ENCODE measurements at places on chromosomes 3 and 15.

- no peak for DNase-seq
These were observed 199.5 kb upstream of the WNT5A start for GRCh38 chr3:55686426-55687254.

GRCh38 chr15:89429023-89429422, 67.4 kb downstream of the RHCG start:
- no peak for DNase-seq

DNA sequence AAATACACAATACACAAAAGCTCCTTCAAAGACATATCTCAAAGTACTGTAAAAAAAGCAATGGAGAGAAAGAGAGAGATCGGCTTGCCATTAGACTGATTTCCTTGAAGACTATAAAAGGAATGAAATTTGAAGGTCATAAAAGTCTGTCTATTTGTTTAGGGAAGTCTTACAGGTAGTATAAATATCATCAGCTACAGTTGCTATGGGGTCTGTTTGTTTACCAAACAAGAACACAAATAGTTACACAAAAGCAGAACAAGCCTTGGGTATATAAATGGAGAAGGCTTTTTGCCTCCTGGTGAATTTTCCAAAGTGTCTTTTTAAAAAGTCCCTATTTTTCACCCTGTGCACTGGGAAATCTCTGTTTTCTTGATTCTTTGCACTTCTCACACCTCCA, 552.3 kb downstream of the FOXP1 start:
- no peak for DNase-seq

GRCh38 chr3:33218446-33219174, at the start of gene SUSD5:
Gene SUSD5 (minus strand): TSS chr3:33218810. CDS start chr3:33218797, 13 bp downstream.
- no peak for DNase-seq

DNA sequence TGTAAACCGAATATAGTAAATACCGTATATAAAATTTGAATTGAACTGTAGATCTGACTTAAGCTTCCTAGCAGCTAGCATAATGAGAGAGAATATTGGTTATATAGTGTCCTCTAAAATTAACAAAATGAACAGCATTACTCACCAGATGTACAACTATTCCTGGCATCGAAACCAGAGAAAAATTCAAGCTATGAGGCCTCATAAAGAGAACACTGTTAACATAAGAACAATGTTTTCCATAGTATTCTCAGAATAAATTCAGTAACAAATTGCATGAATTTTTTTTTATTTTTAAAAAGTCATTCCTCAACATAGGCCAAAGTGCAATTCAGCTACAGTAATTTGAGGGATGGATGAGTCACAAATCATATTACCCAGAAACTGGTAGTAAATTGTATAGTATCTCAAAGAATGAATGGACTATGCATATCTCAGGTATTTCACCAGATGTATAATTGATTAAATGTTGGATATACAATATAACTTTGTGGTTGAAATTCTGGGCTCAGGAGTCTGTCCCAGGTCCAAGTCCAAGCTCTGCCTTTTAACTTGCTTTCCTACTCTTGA, 5.0 kb downstream of the TMEM207 start:
- DNase-seq = no peak

DNA sequence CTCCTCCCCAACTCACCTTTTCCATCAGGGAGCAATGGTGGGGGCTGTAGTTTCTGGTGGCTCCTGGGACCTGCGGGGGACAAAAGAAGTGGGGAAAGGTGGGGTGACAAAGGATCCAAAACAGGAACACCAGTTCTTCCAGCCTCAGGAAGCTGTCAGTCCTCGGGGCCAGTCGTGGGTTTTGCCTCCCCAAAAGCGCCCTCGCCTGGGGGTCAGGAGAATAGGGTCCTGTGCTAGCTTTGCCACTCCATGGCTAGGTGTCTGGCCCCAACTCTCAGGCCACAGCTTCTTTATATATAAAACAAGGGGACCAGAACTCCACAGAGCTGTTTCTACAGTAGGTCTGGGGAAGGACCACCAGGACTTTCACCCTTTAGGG, 4.0 kb downstream of the CCDC9B start:
- DNase-seq = no peak

DNA sequence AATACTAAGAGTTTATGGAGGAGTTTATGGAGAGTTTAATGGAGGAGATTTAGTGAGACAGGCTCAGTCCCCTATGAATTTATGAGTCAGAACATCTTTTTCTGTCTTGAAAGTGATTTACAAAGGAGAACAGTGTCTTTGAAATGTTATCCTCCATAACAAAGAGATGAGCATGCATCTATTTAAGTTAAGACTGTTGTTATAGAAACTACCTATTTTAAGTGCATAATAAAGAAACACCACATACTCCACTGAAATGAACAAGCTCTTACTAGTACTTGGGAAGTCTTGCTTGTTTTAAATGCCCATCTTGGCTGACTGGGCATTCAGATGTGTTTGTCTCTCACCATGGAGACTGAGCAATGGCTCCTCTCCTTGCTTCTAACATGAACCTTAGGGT, 118.7 kb upstream of the ACP3 start:
- DNase-seq = no peak

- DNase-seq = no peak
These were observed 330.2 kb downstream of the TIGIT start for GRCh38 chr3:114624047-114624445.

- DNase-seq = no peak
These were observed 6.6 kb downstream of the MEIS2 start for GRCh38 chr15:37093480-37094332.

GRCh38 chr3:52703341-52703740, 2.2 kb downstream of the GLT8D1 start:
- DNase-seq = no peak

- DNase-seq = no peak
These were observed 536 bp downstream of the SNAPC5 start for GRCh38 chr15:66496951-66497501.

GRCh38 chr3:173932624-173933023, 535.1 kb downstream of the NLGN1 start:
- DNase-seq = no peak

DNA sequence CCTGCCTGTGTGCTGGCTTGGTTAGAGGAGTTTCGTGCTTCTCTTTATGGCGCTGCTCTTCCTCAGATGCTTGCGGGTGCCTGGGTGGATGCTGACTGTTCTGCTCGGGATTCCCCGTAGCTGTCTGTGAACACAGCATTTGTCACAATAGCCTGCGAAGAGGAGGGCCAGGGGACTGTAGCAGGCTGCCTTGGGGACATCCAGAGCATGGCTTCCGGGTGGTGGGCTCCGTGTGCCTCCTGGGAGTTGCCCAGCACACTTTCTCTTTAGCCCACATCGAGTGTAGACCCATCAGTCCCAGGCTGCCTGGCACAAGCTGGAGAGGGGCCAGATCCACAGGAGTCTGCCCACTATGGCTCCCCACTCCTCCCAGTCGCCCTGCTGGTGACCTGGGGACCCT, 22.4 kb downstream of the LRRK1 start:
- DNase-seq = no peak

GRCh38 chr3:72418244-72418643, 430.0 kb downstream of the SHQ1 start:
- no peak for DNase-seq

GRCh38 chr3:97940034-97940433, 32.2 kb downstream of the RIOX2 start:
- DNase-seq = no peak

DNA sequence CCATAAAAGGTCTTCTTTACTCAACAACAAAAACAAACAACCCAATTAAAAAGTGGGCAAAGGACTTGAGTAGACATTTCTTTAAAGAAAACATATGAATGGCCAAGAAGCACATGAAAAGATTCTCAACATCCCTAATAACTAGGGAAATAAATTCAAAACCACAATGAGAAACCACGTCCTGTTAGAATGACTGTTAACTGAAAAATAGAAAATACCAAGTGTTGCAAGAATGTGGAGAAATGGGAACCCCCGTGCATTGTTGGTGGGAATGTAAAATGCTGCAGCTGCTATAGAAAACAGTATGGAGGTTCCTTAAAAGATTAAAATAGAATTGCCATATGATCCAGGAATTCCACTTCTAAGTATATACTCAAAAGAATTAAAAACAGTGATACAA, 34.8 kb downstream of the NMNAT3 start:
- no peak for DNase-seq

- no peak for DNase-seq
These were observed 42.1 kb downstream of the CORO2B start for GRCh38 chr15:68620721-68621527.

GRCh38 chr3:49529567-49529966, 24.7 kb upstream of the BSN start:
- DNase-seq = no peak

DNA sequence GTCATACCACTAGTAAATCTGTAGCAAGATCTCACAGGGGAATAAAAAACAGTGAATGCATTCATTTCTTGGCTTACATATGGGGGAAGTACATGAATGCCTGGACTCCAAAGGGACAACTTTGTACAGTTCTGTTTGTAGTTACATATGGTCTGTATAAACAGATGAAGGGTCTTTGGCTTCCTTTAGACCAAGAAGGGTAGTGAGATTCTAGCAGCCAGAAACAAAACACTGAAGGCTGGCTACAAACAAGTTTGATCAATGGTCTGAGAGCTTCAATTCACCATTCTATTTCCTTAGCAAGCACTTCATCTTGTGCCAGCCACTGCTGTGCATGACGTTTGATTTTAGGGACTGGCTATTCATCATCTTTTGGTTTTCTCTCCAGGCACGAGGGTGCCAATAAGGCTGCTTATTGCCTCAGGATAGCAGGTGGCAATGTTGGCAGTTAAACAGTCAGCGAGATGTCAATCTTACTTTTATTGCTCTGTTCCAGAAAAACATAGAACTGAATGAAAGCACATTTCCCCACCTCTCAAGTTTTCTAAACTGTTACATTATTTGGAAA, 313.7 kb upstream of the COL8A1 start:
- DNase-seq = no peak

GRCh38 chr15:58495891-58496408, 64.2 kb downstream of the LIPC start:
- no peak for DNase-seq

- no peak for DNase-seq
These were observed 16.3 kb upstream of the LCTL start for GRCh38 chr15:66581972-66582537.

DNA sequence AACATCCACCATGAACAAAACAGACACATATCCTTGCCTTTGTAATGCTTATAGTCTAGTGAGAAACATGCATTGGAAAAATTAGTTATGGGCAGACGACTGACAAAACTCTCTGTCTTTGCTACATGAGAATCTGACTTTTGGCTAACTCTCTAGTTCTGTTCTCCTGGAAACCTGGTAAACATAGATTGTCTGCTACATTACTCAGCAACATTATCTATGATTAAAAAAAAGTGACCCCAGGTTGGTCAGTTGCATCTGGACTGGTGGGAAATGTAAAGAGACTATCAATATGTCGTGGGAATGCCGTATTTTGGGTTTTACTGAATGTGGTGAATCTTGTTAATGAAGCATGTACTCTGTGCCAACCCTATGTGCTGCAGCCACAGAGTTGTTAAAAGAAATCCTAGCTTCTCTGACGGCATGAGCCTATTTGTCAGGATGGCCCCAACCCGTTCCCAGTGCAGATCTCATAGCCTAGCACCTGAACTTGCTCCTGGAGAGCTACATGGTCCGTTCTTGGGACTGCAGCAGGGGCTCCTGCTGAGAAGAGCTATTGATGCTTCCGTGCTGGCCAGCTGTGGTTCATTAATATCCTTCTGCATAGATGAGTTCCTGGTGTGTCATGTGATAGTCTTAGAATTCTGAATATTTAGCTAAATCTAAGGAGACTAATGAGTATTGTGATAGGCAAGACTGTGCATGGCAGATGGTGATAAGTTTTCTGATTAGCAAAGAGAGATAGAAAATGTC, 311.7 kb upstream of the ZNF717 start:
- no peak for DNase-seq

DNA sequence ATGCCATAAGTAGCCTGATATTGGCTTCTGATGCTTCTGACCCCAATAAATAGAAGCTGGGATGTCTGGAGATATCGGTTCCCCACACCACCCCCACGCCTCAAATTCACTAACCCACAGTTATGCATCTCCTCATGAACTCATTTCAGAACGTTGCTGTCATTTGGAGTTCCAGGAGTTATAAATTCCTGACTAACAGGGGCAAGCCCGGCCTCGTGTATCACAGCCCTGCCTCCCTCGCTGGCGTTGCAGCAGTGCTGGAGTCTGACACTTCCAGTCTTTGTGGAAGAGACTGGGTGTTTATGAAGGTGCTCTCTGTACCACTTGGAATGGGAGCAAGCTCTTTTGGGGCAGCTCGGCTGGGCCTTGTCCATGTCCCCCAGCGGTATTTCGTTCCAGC, 101.0 kb downstream of the ANP32A start:
- no peak for DNase-seq
